ENCODE measurements at places on chromosomes 12 and 14.

DNA sequence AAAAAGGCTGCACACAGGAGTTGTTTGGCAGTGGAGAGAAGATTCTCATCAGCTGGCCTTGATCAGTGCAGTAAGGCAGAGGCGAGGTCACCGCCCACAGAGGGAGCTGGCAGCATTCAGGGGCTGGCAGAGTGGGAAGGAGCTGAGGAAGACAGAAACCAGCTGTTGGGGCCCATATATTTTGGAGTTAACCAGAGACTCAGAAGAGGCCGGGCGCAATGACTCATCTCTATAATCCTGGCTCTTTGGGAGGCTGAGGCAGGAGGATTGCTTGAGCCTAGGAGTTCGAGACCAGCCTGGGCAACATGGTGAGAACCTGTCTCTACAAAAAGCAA, 17.7 kb downstream of the SMCO2 start:
- DNase-seq, result no peak

- no peak for DNase-seq
These were observed 647 bp upstream of the ESPL1 start for GRCh38 chr12:53267306-53267998.

- DNase-seq, result no peak
These were observed 136.1 kb downstream of the ASCL1 start for GRCh38 chr12:103093499-103094106.

- DNase-seq, result no peak
These were observed 12.5 kb upstream of the GALNT6 start for GRCh38 chr12:51403681-51404136.

GRCh38 chr12:96994900-96995299, 87.8 kb downstream of the NEDD1 start:
- no peak for DNase-seq

GRCh38 chr14:97994020-97994531, 1196.9 kb downstream of the VRK1 start:
- no peak for DNase-seq

DNA sequence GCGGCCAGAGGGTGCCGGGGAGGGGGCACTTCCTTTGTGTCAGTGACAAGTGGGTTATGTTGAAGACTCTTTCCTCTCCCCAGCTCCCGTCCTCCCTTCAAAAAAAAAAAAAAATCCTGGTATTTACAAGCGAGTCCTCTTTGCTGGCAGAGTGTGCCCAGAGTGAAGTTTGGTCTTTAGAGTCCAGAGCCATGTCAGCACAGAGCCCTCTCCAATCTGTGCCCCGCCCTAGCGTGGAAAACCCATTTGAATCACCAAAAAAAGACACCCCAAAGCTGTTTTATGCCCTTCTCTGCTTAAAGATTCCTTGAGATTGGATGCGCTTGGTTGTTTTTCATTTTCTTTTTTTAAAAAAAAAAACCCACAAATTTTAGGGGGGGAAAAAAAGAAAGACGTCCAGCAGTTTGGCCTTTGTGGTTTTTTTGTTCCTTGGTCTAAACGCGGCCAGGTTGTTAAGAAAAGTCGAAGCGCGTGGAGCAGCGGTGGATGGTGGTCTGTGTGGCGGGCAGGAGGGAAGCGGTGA, 3.3 kb downstream of the NKX2-1 start:
- no peak for DNase-seq

- no peak for DNase-seq
These were observed 7.6 kb upstream of the STAT6 start for GRCh38 chr12:57118711-57119271.

GRCh38 chr12:114414031-114414865, 8.3 kb upstream of the TBX5 start:
- DNase-seq, result no peak

DNA sequence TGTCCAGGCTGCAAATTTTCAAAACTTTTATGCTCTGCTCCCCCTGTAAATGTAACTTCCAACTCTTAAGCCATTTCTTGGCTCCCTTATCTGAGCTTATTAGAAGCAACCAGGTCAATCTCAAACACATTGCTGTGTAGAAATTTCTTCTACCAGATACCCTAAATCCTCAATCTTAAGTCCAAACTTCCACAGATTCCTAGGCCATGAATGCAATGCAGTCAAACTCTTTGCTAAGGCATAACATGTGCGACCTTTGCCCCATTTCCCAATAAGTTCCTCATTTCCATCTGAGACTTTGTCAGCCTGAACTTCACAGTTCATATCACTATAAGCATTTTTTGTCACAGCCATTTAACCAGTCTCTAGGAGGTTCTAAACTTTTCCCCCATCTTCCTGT, 64.5 kb downstream of the TMTC3 start:
- DNase-seq, result no peak

- DNase-seq, result no peak
These were observed 90.2 kb upstream of the TBX3 start for GRCh38 chr12:114774197-114774596.

DNA sequence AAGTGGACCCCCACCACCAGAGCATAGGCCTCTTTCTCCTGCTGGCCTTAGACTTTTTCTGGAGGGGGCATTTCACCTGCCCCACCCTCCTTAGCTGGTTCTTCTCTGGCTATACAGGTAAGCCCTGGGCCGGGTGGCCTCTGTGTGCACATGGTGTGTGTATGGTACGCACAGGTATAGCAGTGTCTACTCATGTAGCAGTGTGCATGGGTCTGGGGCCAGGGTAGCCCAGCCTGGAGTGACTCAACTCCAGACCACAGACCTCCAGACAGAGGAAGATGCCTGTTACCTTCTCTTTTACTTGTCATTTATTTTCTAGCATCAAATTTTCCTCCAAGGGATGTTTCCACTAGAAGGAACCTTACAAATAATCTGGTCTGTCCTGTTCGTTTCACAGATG, 6.9 kb downstream of the KCNA5 start:
- DNase-seq, result no peak

- DNase-seq, result no peak
These were observed 306.6 kb upstream of the MIS18BP1 start for GRCh38 chr14:45559626-45560025.

DNA sequence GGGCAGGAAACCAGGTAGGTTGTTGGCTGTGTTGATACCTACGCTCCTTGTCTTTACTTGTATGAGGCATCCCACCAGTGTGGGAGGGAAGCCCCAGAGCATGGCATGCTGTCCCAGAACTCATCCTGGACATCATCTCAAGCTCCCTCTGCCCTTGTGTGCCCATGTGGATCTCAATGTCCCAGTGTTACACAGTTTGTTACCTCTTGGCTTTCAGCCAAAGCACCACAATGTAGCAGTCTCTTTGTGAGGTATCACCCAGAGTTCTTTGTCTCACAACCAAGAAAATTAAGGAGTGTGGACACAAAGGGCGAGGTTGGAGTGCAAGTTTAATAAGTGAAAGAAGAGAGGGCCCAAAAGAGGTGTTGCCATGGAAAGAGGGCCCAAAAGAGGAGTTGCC, 43.1 kb upstream of the CDKN3 start:
- DNase-seq, result no peak

- DNase-seq, result no peak
These were observed 5.0 kb downstream of the MGST1 start for GRCh38 chr12:16352481-16352880.
